ENCODE measurements at places on chromosomes 2 and 18.

DNA sequence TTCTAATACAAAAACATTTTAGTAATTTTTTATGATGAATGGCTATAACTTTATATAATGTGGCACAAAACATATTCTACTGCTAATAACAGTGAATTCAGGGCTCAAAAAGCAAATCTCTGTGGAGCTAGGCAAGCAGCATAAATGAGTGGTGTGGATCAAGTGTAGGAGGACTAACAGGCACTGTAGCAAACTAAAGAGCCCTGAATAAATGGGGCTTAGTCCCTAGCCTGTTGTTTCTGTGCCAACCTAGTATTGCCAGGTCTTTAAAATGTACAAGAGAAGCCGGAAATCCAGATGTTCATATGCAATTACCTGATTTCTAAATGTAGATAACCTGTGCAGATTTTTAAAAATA lies 18.5 kb downstream of the REL start:
- no peak for DNase-seq

DNA sequence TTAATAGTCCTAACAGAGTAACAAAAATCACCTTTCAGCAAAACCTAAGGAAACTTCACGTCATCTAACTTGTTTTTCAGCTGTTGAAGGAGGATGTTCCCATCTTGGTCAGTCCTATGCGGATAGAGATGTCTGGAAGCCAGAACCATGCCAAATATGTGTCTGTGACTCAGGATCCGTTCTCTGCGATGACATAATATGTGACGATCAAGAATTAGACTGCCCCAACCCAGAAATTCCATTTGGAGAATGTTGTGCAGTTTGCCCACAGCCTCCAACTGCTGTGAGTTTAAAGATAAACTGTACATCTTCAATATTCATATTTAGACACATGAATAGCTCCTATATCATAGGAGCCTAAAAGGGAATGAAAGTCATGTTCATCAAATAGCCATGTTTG lies 10.5 kb downstream of the COL3A1 start:
- no peak for DNase-seq

DNA sequence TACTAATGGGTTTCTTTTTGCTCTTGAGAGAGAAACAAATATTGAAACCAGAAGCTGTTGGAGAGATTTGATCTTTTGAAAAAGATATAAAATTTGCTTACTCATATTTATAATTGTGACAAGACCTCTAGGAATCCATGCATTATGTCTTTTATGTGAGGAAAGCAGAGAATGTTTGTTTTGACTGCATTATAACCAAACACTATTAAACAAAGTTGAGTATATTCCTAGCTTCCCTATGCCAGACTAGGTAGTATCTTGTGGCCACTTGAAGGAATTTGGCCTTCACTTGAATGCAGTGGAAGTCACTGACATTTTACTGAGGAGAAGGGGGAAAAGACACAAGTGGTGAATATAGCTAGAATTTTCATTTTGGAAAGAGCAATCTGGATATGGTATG lies 521.8 kb upstream of the ZEB2 start:
- DNase-seq: no peak

- no peak for DNase-seq
Measured at GRCh38 chr2:202950592-202950991, 38.5 kb downstream of the CARF start.

DNA sequence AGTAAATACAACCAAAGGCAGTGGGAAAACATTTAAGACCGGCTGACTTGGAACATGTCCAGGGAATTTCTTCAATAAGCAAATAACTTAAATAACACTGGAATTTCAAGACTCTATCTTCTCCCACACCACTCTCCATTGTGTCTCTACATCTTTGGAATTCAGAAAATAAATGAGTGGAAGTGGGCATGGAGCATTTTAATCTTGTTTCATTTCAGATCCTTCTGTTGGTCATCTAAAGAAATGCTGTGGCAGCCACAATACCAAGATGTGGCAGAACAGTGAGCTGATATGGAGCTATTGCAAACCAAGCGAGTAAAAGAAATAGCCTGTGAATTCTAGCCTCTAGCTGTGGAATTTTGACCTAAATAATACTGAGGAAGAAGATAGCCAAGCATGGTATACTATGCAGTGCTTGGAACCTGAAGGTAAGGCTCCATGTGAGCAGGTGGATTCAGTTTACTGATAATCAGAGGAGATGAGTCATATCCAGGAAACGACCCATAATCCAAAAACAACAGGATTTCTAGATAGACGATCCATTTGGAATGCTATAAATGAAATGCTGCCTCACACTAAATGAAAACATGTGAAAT lies 157.1 kb upstream of the SCN7A start:
- no peak for DNase-seq

GRCh38 chr2:160876029-160876428 lies 284.2 kb upstream of the TANK start:
- DNase-seq: no peak

DNA sequence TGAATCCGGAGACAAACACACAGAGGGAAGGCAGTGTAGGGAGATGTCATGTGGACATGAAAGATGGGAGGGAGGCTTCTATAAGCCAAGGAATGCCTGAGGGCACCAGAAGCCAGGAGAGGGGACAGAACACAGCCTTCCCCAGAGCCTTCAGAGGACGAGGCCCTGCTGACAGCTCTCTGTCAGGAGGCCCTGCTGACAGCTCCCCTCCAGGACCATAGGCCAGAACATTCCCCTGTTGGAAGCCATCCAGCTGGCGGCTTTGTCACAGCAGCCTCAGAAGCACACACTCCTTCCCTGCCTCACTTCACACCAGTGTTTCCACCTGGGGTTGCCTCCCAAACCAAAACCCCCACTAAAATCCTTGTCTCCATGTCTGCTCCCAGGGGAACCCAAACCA lies 171.3 kb upstream of the ID2 start:
- DNase-seq: no peak

DNA sequence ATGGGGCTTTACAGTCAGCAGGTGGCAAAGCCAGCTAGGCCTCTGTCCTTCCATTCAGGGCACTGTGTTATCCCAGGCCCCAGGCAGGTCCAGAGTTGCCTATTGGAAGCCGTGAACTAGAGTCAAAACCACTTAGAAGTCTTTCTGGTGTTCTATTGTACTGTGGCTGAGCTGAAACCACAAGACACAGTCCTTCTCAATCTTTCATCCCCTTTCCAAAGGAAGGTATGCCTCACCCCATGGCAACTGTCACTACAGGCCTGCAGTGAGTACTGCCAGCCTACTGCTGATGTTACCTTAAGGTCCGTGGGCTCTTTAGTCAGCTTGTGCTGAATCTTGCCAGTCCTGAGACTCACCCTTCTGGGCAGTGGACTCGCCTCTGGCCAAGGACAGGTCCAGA lies 181.6 kb downstream of the GULP1 start:
- DNase-seq: no peak
